CD4-positive, alpha-beta T cell treated with Interleukin-6 at 100 ng/mL for 8 hours (primary cell): ENCODE measurements at places on chromosomes 1 and 21.

DNA sequence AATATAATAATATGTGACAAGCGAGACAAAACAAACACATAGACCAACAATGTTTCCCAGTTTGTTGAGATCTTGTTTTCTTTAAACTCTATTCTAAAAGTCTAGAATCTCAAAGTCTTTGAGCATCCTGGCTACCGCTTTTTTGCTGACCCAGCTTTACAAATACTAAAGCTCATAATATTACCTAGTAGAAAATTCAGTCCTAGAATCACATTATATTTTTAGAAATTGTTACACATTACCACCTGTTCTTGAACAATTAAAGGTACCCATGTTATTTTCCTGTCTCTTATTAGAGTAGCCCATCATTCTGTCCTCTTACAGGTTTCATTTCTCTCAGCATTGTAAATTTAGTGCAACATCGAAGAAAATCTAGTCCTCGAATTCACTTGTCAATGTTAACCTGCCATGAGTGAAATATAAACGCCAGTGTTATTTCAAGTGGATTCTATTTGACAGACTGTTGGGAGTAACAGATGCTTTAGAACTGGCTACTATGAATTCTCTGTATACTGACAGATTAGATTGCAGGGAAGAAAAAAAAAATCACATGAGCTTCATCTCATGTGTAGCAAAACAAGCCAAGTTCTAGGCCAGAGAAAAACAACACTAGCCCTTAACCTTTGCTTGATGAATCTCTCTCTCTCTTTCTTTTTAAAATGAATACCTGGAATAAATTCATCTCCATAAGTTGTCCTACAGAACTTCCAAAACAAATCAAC is 851.2 kb upstream of the ADAMTS5 start:
- no peak for DNase-seq

DNA sequence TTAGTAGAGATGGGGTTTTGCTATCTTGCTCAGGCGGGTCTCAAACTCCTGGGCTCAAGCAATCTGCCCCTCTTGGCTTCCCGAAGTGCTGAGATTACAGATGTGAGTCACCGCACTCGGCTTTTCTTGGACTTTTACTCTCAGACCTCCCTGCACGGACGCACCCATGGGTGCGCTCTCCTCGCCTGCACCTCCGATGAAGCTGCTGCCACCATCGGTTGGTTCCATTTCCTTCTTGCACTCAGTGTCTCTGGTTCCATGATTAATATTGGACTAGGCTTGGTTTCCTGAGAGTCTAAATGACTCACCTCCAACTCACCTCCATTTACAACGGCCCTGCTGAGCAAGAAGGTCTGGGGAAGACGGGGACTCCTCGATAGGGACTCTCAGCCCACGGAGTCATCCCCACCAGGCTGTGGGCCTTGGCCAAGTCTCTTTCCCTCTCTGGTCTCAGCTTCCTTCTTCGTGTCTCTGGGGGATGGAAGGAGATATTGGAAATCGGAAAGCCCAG is 6.7 kb upstream of the TNFRSF8 start:
- DNase-seq, result no peak

DNA sequence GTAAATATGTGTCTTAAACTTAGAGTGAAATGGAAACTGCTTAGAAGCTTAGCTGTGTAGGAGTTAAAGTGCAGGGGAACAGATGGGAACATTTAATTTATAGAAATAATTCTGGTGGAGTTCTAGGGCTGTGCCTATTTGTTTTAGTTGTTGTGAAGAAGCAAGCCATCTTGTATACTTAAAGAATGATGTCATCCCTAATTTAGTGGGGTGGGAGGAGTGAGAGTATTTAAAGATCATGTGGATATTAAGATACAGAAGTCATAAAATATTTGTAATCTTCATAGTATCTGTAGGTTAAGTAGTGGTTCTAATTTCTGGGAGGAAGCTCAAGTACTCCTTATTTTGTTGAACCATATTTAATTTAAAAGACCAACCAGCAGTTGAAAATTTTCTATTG is 41.5 kb downstream of the BACH1 start:
- no peak for DNase-seq

GRCh38 chr1:230268371-230269170 is 157.6 kb downstream of the PGBD5 start:
- DNase-seq, result no peak

DNA sequence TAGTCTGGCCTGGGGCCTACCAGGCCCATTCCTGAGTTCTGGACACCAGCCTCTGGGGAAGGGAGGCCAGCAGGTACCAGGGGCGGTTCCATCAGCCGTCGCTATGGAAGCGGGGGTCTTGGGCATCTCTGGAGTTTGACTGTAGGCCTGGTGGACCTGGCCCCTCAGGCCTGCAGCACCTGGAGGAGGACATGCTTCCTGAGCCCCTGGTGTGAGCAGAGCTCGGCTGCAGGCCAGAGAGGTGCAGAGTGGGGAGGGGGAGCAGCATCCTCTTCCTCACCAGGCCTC is 7.8 kb downstream of the MYBPH start:
- DNase-seq, result no peak

DNA sequence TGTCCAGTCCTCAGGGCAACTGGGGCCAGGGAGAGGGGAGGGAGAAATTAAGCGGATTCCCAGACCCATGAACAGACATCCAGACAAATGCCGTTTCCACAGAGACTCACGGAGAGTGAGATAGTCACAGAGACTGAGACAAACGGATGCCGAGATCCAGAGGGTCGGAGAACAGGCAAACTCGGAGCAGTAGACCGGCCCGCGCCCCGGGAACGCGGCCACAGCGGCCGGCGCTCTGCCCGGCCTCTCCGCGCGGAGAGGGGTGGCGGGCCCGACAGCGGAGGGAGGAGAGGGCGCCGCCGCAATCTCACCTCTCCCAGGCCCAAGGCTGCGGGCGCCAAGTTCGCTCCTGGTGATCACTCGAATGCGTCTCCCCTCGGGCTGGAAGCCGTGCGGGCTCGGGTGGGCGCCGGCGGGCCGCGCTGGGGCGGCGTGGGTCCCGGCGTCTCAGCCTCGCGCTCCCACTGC is 831 bp upstream of the FOXD2 start:
- no peak for DNase-seq

- DNase-seq, result no peak
These were observed 11.4 kb downstream of the DNAJC11 start for GRCh38 chr1:6690186-6690585.

DNA sequence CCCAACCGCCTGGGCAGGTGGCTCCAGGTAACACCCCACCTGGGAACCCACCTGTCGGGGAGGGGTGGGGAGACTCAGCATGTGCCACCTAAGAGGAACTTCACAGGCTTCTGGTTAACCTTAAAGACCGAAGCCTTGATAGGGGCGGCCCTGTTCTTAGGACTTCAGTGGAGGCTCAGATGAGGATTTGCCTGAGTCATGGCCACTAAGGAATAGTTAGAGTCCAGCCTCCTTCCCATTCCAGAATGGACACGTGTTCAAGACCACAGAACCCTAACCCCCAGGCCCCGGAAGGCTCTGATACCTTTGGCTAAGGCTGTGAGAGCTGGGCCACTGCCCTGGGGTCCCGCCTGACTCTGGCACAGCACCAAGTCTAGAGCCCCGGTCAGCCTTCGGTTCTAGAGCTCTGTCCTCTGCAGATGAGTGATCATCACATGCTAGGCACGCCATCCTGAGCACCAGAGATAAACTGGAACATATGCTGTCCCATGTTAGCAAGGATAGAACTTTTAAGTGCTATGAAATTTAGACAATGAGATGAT is 20.3 kb downstream of the PADI6 start:
- no peak for DNase-seq

- no peak for DNase-seq
These were observed 3.6 kb upstream of the PLEKHG5 start for GRCh38 chr1:6495041-6495441.

GRCh38 chr1:185610954-185611353 is 123.2 kb upstream of the HMCN1 start:
- no peak for DNase-seq

- no peak for DNase-seq
These were observed 1.3 kb upstream of the LAPTM5 start for GRCh38 chr1:30758785-30759380.

DNA sequence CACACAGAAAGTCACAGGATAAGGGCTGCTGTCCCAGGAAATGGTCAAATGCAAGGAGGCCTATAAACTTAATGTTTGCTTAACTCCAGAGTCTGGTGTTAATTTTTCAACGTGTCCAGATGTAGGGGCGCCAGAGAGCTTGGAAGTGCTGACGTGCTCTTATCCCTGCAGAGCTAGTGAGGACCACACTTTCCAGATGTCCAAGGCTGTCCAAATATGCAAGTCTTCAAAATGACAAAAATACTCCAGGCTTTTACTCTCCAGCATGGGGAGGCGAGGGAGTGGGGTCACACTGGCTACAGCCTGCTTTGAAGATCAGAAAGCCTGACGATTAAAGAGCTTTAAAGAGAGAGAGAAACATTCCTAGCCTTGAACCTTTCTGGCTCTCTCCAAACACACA is 57.6 kb downstream of the ABCA4 start:
- no peak for DNase-seq

DNA sequence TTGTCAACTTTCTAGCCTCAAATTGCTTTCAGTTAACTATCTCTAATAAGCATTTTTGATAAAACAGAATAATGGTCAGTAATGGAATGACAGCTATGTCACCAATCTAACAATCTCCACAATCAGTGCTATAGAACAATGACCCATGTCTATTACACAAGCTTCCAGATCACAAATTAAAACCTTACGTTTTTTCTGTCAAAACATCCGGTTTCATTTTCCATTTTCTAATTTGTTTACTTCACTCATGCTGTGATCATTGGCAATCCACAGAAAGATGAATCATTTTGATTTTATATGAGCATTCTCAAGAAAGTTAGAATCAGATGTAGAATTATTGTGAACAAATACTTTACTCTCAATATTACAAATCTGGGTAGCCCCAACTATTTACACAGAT is 80.3 kb downstream of the KCNT2 start:
- no peak for DNase-seq

- DNase-seq, result no peak
These were observed 15.7 kb upstream of the HAX1 start for GRCh38 chr1:154256686-154257085.

DNA sequence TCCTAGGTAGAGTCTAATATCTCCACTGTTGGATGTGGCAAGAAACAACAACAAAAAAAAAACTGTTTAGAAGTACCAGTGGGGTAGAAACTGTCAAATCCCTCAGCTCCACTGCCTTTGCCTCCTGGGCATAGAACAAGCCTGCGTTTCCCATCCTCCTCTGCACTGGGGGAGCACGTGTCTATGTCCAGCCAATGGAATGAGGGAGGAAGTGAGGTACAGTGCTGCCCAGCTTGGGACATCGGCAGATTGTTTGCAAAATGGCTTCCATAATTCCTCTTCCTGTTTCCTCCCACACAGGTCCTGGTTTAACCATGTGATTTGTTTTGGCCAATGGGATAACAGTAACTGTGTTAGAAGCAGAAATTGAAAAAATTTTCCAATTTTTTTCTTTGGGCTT is 39.1 kb downstream of the PSMG1 start:
- DNase-seq, result no peak

- no peak for DNase-seq
These were observed 387.8 kb upstream of the LYPLAL1 start for GRCh38 chr1:218785928-218786327.

- no peak for DNase-seq
These were observed 46.3 kb downstream of the XCL2 start for GRCh38 chr1:168497376-168497950.

DNA sequence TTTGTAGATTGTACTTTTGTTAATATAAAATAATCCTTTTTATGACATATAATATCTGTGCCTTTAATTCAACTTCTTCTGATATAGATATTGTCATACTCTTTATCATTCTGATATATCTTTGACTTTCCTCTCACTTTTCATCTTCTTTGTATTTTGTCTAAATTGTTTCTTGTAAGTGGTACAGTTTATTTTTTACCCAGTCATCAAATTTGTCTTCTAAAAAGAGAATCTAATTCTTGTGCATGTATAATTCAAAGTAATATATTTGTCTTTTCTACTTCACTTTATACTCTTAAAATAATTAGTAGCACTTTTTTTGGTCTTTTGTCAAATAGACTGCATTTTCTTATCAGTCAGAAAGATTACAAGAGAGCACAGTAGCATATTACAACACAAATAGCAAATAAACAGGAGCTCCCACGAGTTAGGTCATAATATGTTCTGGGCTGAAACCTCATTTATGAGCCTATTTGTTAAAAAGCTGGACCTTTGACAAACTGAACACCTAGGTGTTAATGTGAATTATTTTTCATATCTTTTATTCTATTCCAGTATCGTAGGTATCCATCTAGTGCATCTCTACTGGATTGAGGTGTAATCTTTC is 379.7 kb upstream of the B3GALT2 start:
- no peak for DNase-seq

DNA sequence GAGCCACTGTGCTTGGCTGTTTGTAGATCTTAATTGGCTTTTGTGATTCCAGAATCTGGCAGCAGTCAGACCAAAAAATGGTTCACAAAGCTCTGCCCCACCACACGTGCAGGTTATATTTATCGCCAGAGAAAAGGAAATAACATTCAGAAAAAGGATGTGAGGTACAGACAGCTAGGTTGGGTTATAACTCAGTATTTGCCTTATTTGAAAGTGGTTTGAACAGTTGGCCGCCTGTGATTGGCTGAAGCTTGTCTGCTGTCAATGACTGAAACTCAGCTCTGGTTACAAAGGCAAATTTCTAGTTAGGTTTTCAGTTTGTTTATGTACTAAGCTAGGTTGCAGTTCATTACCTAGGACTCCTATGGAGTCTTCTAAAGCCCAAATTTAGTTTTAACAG is 9.6 kb downstream of the SH3BGR start:
- DNase-seq, result no peak

- no peak for DNase-seq
These were observed 2.0 kb downstream of the KRTAP12-2 start for GRCh38 chr21:44664691-44665090.

- no peak for DNase-seq
These were observed 1.4 kb upstream of the KRTAP10-2 start for GRCh38 chr21:44552681-44553080.

DNA sequence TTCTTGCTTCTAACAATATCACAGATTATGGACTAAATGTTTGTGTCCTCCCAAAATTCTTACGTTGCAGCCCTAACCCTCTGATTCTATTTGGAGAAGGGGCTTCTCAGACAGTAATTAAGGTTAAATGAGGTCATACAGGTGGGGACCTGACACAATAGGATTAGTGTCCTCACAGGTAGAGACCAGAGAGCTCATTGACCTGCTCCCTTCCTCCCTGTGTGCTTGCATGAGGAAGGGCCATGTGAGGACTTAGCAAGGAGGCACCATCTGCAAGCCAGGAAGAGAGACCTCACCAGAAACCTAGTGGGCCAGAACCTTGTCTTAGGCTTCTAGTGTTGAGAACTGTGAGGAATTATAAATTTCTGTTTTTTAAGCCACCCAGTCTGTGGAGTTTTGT is 322.6 kb downstream of the SMYD3 start:
- no peak for DNase-seq

GRCh38 chr1:156738916-156739315 is 2.0 kb downstream of the MRPL24 start:
- no peak for DNase-seq

- DNase-seq, result no peak
These were observed 50.4 kb downstream of the CTTNBP2NL start for GRCh38 chr1:112446411-112446810.

- DNase-seq, result no peak
These were observed 48.2 kb downstream of the SPSB1 start for GRCh38 chr1:9340864-9341263.

GRCh38 chr1:81113688-81114087 is 687.0 kb upstream of the ADGRL2 start:
- DNase-seq, result no peak
